ENCODE measurements at places on chromosomes 3 and 15. TPM values are rescaled to one million over a fixed set of nuclear protein-coding genes. Genes with fewer than 3 reads are reported as not detected.

- H3K36me3 ChIP-seq, result no peaks in the 10 kb centered on the region
- no peak for DNase-seq
- H3K4me3 ChIP-seq, result no peak overlapping the region
- no peak overlapping the region for H3K27ac ChIP-seq
- H3K4me1 ChIP-seq, result no peaks in the 10 kb centered on the region
Observed at GRCh38 chr3:13308380-13308801, 111.7 kb downstream of the NUP210 start.

The LRRIQ4 gene
- 0.04 TPM for polyA plus RNA-seq

DNA sequence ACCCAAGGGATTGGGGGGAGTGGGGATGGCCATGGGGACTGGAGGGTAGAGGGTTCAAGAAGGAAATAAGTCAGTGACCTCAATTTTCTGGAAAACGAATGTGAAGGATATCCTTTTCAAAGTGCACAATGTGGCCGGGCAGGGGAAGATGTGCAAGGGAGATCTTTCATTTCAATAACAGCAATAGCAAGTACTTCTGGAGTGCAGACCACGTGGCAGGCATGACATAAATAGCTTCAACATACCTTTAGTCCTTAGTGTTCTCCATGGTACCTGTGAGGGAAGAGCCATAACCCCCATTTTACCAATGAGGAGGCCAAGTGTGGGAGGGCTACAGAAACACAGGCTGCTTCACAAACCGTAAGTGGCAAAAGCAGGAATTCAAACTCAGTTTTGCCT, 138.7 kb downstream of the FOXP1 start:
- no peak overlapping the region for H3K4me3 ChIP-seq
- DNase-seq, result no peak
- H3K27me3 ChIP-seq, result no peaks in the 10 kb centered on the region
- peaks cover 20% of the 10 kb centered on the region for H3K4me1 ChIP-seq

The C2CD4B gene
- polyA plus RNA-seq, result 31.5 TPM

The SLC51B gene
- not detected for polyA plus RNA-seq

DNA sequence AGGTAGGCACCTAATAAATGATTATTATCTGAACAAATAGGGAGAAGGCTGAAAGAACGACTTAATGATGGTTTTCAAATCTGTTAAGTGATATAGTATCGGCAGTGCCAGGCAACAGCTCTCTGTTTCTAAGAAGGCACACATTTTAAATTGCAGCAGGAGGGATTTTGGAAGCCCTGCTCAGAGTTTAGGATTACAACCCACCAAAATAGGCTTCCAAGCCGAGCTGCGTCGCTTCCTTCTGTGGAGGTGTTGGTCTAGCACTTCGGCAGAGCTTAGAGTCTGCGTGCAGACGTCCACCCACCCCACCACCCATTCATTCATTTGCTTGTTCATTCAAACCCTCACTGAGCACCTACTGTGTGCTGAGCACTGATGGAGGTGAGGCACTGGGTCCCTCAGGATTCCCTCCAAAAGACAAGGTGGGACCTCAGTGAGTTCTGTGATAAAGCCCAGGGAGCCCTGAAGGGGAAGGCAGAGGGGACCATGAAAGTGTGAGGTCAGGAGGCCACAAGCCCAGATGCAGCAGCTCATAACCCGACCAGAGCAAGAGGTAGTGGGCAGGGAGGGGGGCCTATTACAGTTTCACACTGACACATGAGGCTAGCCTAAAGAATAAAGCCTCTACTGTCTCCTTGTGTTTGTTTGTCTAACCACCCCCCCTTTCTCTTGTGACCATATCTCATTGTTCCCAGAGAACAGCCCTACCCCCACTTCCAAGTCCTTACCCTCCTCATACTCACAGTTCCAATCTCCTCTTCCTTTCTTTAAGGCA, 8.9 kb downstream of the ADCY5 start:
- H3K27ac ChIP-seq, result no peak overlapping the region
- DNase-seq, result no peak
- H3K4me1 ChIP-seq, result no peaks in the 10 kb centered on the region
- H3K36me3 ChIP-seq, result no peaks in the 10 kb centered on the region

Measured in endothelial cell of umbilical vein (primary cell).